ENCODE measurements at places on chromosomes 7 and 10.
A peak's percentile ranks its signal among the peaks of the same experiment; 100 is the strongest.

DNA sequence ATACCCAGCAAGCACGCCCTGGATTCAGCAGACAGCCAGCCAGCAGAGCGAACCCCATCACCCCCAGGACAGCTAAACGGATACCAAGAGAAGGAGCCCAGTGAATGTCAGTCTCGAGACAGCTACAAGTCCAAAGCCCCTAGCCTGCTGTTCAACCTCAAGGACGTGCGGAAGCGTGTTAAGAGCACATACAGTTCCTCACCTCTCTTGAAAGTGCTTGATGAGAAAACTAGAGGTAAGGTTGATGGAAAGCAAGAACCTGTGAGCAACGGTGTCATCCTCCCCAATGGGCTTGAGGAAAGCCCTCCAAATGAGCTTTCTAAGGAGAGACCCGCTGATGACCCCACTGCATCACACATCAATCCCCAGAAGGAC is 24.9 kb downstream of the C10orf71 start:
- no peak overlapping the region for H3K4me3 ChIP-seq
- peaks cover 28% of the 10 kb centered on the region for H3K27me3 ChIP-seq
- no peaks in the 10 kb centered on the region for H3K4me1 ChIP-seq
- no peak for DNase-seq
- no peaks in the 10 kb centered on the region for H3K36me3 ChIP-seq

GRCh38 chr7:22980422-22980821 is 33.5 kb downstream of the HYCC1 start:
- DNase-seq = peak; percentile 92
- H3K36me3 ChIP-seq = peaks cover 14% of the 10 kb centered on the region
- H3K4me3 ChIP-seq = peak overlapping the region; percentile 43

GRCh38 chr10:17307123-17307522 is 79.1 kb downstream of the VIM start:
- no peaks in the 10 kb centered on the region for H3K4me1 ChIP-seq
- no peaks in the 10 kb centered on the region for H3K36me3 ChIP-seq
- peaks cover 17% of the 10 kb centered on the region for H3K27me3 ChIP-seq
- H3K27ac ChIP-seq = no peak overlapping the region
- no peak overlapping the region for H3K4me3 ChIP-seq
- DNase-seq = no peak

- H3K4me3 ChIP-seq = 0 out of 2 replicates have a peak overlapping the region, but pooled peaks have one; percentile 8
- DNase-seq = no peak
- H3K36me3 ChIP-seq = peaks cover 31% of the 10 kb centered on the region
- H3K27ac ChIP-seq = peak overlapping the region; percentile 15
These were observed 63.2 kb downstream of the VCL start for GRCh38 chr10:74061104-74061503.

GRCh38 chr7:18315241-18315640 is 180.3 kb upstream of the HDAC9 start:
- no peaks in the 10 kb centered on the region for H3K27me3 ChIP-seq
- H3K27ac ChIP-seq = no peak overlapping the region
- H3K4me1 ChIP-seq = peaks cover 4% of the 10 kb centered on the region
- H3K36me3 ChIP-seq = no peaks in the 10 kb centered on the region
- no peak overlapping the region for H3K4me3 ChIP-seq

DNA sequence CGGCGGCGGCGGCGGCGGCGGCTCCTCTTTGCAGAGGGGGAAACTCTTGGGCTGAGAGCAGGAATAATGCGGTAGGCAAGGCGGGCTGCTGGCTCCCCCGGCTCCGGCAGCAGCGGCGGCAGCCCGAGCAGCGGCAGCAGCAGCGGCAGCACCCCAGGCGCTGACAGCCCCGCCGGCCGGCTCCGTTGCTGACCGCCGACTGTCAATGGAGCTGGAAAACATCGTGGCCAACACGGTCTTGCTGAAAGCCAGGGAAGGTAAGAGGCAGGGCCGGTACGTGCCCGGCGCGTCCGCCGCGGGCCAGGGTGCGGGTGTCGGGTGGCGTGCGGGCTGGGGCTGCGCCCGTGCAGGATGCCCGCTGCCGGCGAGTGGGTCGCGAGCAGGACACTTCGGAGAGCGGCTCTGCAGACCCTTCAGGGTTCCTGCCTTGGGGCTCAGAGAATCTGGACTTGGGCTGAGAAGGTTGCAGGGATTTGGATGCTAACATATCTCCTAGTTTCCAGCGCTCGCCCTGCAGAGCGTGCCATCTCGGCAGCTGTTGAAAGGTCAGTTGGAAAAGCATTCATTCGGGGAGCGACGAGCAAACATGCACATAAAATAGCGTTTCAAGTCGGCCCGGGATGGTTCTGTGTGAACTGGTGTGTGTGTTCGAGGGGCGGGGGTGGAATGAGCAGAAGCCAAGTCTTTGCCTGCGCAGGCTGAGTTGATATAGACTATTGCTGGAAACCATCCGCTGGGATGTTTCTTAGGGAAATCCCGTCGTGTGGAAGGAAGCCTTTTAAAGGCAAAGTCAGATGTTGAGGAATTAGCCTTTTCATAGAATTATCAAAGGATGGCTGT is 562 bp downstream of the GRK5 start:
- DNase-seq = peak; percentile 82
- H3K4me3 ChIP-seq = peak overlapping the region; percentile 86
- H3K36me3 ChIP-seq = no peaks in the 10 kb centered on the region
- H3K4me1 ChIP-seq = peaks cover 41% of the 10 kb centered on the region
- peak overlapping the region; percentile 84 for H3K27ac ChIP-seq
- no peaks in the 10 kb centered on the region for H3K27me3 ChIP-seq

GRCh38 chr7:68433462-68434070 is 1164.7 kb upstream of the AUTS2 start:
- H3K4me1 ChIP-seq = no peaks in the 10 kb centered on the region
- DNase-seq = no peak
- H3K36me3 ChIP-seq = no peaks in the 10 kb centered on the region
- no peak overlapping the region for H3K4me3 ChIP-seq
- no peak overlapping the region for H3K27ac ChIP-seq

DNA sequence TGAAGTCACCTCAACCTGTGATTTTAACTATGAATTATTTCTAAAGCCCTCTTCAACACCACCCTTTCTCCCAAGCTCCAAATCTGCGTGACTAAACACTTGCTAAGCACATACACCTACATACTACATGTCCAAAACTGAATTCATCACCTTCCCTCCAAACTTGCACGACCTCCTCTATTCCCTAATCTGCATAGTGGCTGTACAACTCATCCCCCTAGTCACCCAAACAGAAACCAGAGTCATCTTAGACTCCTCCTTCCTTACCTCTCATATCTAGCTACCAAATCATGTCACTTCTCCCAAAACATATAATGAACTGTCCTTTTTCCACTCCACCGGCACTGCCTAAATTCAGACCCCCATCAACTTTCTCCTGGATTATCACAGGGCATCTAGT is 16.2 kb downstream of the ARHGAP21 start:
- H3K27me3 ChIP-seq = no peaks in the 10 kb centered on the region
- peak overlapping the region; percentile 85 for H3K27ac ChIP-seq
- peak; percentile 22 for DNase-seq
- no peaks in the 10 kb centered on the region for H3K36me3 ChIP-seq
- no peak overlapping the region for H3K4me3 ChIP-seq

- no peaks in the 10 kb centered on the region for H3K27me3 ChIP-seq
- H3K4me3 ChIP-seq = no peak overlapping the region
- no peaks in the 10 kb centered on the region for H3K36me3 ChIP-seq
- peaks cover 5% of the 10 kb centered on the region for H3K4me1 ChIP-seq
- H3K27ac ChIP-seq = no peak overlapping the region
These were observed 91.8 kb downstream of the ARHGAP12 start for GRCh38 chr10:31836569-31837406.

DNA sequence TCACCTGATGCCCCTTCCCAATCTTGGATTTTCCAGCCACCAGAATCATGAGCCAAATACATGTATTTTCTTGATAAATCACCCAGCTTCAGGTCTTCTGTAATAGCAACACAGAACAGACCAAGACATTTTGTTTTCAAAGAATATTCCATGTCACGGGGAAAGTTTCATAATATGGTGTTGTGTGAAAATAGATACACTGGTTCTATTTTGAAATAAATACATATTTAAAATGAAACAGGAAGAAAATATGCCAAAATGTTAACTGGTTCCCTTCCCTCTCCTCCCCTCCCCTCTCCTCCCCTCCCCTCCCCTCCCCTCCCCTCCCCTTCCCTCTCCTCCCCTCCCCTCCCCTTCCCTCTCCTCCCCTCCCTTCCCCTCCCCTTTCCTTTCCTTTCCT is 30.3 kb upstream of the CAMK1D start:
- no peaks in the 10 kb centered on the region for H3K27me3 ChIP-seq
- no peak overlapping the region for H3K27ac ChIP-seq

GRCh38 chr10:58291538-58292174 is 22.7 kb downstream of the CISD1 start:
- H3K27me3 ChIP-seq = no peaks in the 10 kb centered on the region
- DNase-seq = peak; percentile 79
- no peaks in the 10 kb centered on the region for H3K36me3 ChIP-seq
- H3K27ac ChIP-seq = no peak overlapping the region
- H3K4me1 ChIP-seq = no peaks in the 10 kb centered on the region

GRCh38 chr7:47648275-47648925 is 66.5 kb upstream of the TNS3 start:
- H3K36me3 ChIP-seq = no peaks in the 10 kb centered on the region
- H3K27ac ChIP-seq = no peak overlapping the region
- H3K4me1 ChIP-seq = peaks cover 12% of the 10 kb centered on the region
- H3K4me3 ChIP-seq = no peak overlapping the region

DNA sequence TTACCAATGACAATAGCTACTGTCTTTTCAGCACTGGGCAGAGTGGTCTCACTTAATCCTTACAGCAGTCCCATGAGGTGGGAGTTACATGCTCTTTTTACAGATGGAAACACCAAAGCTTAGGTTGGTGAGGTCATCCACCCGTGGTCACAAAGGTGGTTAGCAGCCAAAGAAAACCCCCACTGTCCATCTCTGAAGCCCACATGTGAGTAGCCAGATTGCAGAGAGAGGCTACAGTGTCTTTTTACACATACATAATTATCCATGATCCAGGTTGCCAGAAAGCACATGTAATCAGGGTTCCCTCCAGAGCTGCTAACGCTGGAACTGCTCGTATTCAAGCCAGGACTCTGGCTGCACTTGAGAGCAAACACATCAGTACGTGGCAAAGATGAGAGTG is 24.6 kb upstream of the ANKRD2 start:
- H3K4me1 ChIP-seq = peaks cover 14% of the 10 kb centered on the region
- H3K36me3 ChIP-seq = no peaks in the 10 kb centered on the region
- no peak overlapping the region for H3K27ac ChIP-seq
- peak; percentile 38 for DNase-seq
- H3K27me3 ChIP-seq = no peaks in the 10 kb centered on the region

DNA sequence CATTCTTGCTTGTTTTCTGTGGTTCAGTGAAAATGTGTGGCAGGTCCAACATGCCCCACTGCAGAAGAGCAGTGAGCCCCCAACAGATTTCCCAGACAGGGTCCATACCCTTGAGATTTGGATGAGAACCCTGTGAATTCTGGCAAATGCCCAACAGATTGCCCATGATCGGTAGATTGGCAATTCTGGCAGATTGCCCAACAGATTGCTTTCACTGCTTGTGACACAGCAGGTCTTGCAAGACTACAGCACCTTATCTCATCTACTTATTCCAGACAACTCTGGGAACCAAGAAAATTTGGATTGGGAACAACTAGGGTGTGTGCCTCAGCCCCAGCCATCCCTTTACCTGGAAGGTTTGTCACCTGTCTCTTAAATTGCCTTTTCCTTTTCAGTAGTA is 143.7 kb upstream of the COL1A2 start:
- no peaks in the 10 kb centered on the region for H3K4me1 ChIP-seq
- no peak overlapping the region for H3K4me3 ChIP-seq
- no peaks in the 10 kb centered on the region for H3K36me3 ChIP-seq
- H3K27ac ChIP-seq = no peak overlapping the region
- no peak for DNase-seq

GRCh38 chr7:106218546-106218945 is 66.2 kb downstream of the NAMPT start:
- H3K27me3 ChIP-seq = no peaks in the 10 kb centered on the region
- no peaks in the 10 kb centered on the region for H3K36me3 ChIP-seq
- H3K27ac ChIP-seq = no peak overlapping the region
- no peak overlapping the region for H3K4me3 ChIP-seq

DNA sequence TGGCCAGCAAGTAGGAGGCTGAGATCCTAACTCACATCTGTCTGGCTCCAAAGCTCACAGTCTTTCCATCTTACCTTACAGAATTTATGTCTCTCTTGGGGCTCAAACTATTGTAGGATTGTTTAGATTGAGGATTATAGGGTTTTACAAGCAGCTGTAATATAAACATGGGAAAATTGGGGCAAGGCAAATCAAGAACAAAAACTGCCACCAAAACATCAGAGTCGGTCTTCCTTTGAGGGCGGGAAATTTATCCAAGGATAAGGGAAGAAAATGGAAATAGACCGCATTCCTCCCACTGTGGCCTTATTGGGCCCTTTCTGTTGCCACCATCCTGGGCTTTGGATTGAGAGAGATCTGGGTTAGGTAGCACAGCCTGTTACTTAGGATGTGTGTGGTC is 22.5 kb downstream of the RBM20 start:
- H3K36me3 ChIP-seq = no peaks in the 10 kb centered on the region
- DNase-seq = no peak
- no peak overlapping the region for H3K4me3 ChIP-seq
- peaks cover 6% of the 10 kb centered on the region for H3K4me1 ChIP-seq
- H3K27ac ChIP-seq = no peak overlapping the region
- no peaks in the 10 kb centered on the region for H3K27me3 ChIP-seq

- no peaks in the 10 kb centered on the region for H3K36me3 ChIP-seq
- H3K27ac ChIP-seq = no peak overlapping the region
- H3K4me1 ChIP-seq = no peaks in the 10 kb centered on the region
- DNase-seq = no peak
These were observed 26.6 kb upstream of the WNT8B start for GRCh38 chr10:100436255-100436654.

DNA sequence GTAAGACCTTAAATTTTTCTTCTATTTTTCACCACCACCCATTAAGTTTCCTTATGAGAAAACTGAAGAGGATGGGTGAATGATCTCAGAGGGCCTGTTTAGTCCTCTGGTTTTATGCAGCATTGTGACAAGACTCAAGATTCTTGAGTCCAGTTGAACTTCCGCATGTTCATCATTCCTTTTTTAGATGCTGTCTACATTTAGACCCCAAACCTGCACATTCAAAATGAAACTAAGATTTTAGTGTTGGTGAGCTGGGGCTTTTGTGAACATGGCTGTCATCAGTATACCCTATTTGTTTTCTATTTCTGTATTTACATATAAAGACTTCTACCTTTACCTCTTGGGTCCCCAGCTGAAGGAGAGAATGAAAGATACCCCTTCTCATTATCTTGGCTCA is 31.1 kb downstream of the NET1 start:
- no peak for DNase-seq
- no peak overlapping the region for H3K27ac ChIP-seq
- H3K36me3 ChIP-seq = no peaks in the 10 kb centered on the region
- no peaks in the 10 kb centered on the region for H3K27me3 ChIP-seq
- H3K4me1 ChIP-seq = peaks cover 8% of the 10 kb centered on the region
- no peak overlapping the region for H3K4me3 ChIP-seq

- DNase-seq = no peak
- H3K27me3 ChIP-seq = peaks cover 11% of the 10 kb centered on the region
- no peaks in the 10 kb centered on the region for H3K4me1 ChIP-seq
- no peak overlapping the region for H3K4me3 ChIP-seq
- H3K27ac ChIP-seq = no peak overlapping the region
These were observed 122.8 kb upstream of the PDLIM1 start for GRCh38 chr10:95413588-95413987.
